Mammary epithelial cell (primary cell): ENCODE measurements at places on chromosomes 11 and 22. TPM values are rescaled to one million over a fixed set of nuclear protein-coding genes. Genes with fewer than 3 reads are reported as not detected.
A peak's percentile ranks its signal among the peaks of the same experiment; 100 is the strongest.

DNA sequence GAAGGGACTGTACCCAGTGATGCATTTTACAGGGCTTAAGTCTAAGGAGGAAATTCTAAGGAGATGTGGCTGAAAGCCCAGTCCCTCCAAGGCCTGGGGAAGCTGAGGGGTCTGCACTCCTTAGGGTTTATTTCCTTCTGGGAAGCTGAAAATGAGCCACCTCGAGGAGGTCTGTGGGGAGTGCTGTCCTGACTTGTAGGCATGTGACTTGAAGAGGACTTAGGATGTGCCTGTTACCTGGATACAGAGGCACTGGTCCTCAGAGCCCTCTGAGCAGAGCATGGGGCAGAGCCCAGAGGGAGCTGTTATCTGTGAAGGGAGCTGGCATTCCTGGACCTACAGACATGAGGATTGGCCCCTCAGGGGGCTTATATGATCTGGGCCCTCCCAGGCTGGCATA is 77.1 kb downstream of the TP53I11 start:
- DNase-seq = no peak

DNA sequence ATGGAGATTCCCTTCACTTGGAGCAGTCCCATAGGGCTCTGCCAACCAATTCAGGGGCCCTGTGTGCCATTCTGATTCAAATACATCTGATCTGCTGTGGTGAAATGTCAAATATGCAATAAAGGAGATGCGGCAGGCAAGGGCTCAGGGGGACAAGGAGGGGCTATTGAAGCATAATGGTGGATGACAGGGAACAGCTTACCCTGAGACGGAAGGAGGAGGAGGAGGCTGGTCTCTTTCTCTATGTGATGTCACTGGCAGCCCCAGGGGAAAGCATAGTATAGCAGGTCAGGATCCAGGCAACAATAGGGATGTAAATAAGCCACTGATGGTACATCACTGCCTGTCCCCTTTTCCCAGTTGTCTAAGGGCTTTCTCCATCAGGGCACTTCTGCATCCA is 350.9 kb upstream of the SYN3 start:
- DNase-seq = no peak

DNA sequence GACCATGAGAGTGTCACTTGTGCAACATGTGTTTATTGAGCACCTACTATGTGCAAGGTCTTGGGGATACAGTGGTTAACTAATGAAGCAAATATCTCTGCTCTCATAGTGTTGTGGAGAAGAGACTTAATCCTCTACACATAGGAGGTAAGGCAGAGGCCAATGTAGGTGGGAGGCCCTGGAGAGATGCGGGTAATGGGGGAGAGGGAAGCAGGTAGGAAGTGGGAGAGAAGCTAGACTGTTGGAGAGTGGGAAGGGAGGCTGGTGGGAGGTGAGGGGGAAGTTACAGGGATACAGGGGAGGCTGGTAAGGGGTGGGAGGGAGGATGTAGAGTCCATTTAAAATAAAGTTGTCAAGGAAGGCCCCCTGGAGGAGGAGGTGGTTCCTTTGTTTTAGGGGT is 240.0 kb downstream of the MIAT start:
- no peak for DNase-seq

DNA sequence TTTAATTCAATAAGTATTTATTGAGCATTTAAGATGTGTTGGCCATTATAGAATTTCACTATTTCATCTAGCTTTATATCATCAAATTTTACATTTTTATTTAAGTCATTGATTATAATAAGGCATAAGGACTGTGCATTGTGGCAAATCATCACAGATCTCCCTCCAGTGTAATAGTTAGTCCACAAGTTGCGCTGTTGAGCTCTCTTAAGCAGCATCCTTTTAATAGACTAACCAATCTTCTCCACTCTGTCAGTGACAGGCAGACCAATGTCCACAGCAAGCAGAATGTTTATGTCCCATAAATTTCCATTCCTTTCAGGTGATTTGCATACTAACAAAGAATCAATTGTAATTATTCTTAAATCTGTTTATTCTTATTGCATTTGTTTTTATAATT is 595.3 kb upstream of the CCDC90B start:
- no peak for DNase-seq

- DNase-seq = no peak
These were observed 312.9 kb downstream of the MN1 start for GRCh38 chr22:27488456-27489177.

DNA sequence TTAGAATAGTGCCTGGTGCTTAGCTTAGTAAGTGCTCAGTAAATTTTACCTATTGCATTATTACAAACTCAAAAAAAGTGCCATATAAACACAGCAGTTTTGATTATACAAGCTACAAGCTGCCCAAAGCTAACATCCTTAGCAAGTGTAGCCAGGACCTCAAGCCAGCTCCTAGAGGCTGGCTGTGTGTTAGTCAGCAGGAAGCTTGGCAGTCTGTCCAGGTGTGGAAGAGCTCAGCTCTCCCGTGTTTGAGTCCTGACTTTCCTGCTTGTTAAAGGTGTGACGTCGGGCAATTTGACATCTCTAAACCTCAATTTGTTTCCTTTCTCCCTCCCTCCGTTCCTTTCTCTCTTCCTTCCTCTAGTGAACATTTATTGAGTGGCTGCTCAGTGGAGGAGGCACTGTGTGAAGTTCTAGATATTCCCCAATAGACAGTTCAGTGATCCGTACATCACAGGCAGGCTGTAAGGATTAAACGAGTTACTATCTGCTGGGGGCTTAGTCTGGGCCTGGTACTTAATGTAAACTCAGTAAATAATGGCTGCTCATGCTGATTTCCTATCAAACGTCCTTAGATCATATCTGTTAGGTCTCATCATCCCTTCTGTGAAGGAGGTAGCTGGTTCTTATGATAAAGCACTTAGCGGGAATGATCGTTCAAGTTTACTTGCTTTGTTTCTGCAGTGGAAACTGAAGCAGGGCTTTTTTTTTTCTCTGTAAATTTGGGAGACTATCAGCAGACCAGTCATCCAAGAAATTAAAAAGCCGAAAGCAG is 68.7 kb downstream of the PRR5L start:
- DNase-seq = peak; percentile 59

DNA sequence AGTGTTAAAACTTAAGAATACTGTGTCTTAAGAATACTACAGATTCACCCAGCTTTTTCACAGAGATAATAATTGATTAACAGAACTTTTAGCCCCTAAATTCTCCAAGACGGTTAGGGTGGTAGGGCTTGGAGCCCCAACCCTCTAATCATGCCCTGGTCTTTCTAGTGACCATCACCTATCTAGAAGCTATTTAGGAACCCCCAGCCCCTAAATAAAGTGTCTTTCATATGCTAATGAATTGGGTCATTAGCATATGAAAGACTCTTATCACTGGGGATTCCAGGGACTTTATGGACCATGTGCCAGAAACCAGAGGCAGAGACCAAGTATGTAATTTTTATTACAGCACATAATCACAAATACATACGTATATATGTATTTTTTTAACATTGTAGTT is 999.7 kb upstream of the RAG2 start:
- no peak for DNase-seq

- peak; percentile 89 for DNase-seq
These were observed 63.2 kb upstream of the RRAS2 start for GRCh38 chr11:14422052-14422813.

The CSNK2A3 gene
- total RNA-seq = 6.5 TPM

The CHST1 gene
- 0.33 TPM for total RNA-seq

GRCh38 chr22:38786631-38787030 is 7.3 kb downstream of the DNAL4 start:
- DNase-seq = no peak

DNA sequence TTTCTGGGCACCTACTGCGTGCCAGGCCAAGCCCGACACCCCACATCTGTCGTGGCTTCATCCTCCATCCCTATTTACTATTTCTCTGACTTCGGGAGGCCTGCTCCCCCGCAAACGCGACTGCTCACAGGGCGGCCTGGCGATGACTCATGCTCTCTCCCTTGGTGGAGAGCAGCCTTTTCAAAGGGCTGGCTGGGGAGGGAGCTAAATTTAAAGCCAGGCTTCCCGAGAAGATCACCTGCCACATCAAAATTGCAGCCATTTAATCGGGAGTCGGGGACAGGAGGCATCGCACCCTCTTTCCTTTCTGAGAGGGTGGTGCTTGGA is 24.9 kb upstream of the SHISAL1 start:
- peak; percentile 52 for DNase-seq

The APOA1 gene
- total RNA-seq = not detected in 2 replicates

- peak; percentile 27 for DNase-seq
These were observed 176.7 kb downstream of the SWAP70 start for GRCh38 chr11:9840460-9841004.

DNA sequence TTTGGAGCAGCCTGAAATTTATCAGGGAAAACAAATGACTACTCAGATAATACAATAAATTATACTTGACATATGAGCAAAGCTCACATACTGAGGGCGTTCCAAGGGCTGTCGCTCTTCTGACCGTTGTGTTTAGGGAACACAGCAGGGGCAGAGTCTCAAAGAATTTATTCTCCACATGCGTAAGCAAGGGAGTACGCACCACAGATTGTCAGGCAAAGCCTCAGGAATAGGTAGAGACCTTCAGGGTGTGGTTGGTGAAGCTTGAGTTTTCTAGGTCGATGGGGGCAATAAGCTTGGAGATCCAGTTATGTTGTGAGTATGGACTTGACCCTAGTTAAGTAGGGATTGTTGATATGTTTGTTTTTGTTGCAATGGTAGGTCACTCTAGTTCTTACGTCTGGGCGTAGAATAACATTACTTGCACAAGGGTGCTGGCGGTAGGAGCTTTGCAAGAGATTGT is 830 bp downstream of the ACAT1 start:
- no peak for DNase-seq

DNA sequence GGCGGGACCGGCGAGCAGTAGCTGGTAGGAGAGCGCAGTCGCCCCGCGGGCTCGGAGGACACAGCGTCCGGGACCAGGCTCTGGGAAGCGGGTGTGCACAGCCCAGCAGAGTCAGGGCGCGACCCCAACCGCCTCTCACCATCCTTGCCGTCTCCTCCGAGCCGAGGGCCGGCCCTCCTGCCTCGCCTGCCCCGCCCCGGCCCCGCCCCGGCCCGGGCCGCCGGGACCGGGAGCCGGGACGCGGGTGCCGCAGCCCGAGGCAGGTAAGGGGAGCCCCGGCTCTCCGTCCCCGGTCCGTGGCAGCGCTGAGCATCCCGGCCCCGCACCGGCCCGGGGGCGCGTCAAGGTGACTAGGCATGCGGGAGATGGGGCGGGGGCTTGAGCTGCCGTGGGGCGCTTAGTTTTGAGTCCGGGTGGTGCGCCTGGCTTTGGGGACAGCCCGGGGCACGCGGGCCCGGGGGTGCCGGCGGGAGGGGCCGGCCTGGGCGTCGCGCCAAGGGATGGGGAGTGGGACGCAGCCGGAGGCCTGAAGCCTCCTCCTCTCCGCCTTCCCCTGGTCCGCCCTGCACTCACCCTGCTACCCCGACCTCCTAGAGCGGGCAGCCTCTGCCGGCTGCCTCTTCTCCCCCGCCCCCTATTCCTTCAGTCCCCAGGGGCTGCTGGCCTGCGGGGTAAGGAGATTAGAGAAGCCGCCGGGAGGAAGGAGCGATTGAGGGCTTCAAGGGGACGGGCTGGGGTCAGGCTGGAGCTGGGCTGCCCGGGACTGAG is at the start of gene ABCG4:
ABCG4 (plus strand) TSS at position 35 of the 768 bp plus-strand sequence. CDS start 914 bp downstream, outside the sequence.
- no peak for DNase-seq

- DNase-seq = peak; percentile 75
These were observed 741.4 kb downstream of the NTM start for GRCh38 chr11:132111838-132112237.

DNA sequence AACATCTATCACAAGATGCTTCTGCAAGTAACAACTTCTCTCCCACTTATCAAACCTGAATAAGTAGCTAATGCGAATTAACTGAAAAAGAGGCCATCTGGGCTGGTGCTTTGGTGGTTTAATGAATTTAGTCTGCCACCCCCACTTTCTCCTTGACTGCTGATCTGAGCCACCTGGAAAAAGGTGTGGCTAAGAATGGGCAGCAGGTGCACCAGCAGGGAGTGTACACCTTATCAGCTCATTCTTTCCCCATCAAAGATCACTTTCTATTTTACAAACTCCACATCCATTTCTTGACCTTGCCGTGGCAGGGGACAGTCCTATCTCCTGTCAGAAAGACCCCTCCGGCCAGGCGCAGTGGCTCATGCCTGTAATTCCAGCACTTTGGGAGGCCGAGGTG is 6.5 kb downstream of the RFPL3 start:
- no peak for DNase-seq

- DNase-seq = no peak
These were observed 123.6 kb upstream of the TENM4 start for GRCh38 chr11:79564288-79564925.

GRCh38 chr11:114280696-114281095 is 15.5 kb upstream of the NNMT start:
- DNase-seq = peak; percentile 57

- DNase-seq = no peak
These were observed 90.8 kb upstream of the APOA1 start for GRCh38 chr11:116928102-116928777.

GRCh38 chr11:75719340-75720239 is 2.0 kb downstream of the MOGAT2 start:
- no peak for DNase-seq

- DNase-seq = no peak
These were observed 59.4 kb downstream of the KDM2A start for GRCh38 chr11:67178421-67178820.

The CALCB gene
- total RNA-seq = 0.33 TPM

DNA sequence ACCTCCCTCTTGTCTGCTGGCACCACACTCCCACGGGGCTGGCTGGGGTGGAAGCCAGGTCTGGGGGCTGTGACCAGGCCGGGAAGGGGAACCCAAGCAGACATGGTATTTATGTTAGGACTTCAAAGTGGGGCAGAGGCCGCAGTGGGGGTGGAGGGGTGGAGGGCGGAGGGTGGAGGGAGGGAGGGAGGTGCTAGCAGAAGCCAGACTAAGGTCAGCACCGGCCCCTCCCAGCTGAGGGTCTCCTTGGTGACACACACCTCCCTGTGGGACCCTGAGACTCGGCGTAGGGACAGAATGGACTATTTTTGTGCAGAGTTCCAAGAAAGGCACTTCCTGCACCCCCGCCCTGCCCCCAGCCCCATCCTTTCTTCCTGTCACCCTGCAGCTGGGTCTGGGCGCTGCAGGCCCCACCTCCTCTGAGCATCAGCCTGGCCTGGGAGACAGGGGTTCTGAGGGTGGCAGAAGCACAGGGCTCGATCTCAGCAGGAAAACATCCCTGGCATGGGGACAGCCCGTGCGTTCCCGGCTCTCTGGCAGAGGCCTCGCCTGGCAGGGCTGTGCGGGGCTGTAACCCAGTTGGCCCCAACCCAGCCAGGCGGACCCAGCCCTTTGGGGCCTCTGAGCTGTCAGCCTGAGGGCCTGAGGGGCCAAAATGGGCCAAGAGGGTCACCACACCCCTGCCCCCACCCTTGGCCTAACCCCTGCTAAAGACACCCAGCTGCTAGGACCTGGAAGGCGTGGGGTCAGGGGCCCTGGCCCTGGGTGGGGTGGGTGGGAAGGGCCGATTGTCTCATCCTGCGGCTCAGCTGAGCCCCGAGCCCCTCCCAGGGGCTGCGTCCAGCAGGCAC is 9.6 kb upstream of the CD248 start:
- DNase-seq = no peak
